ENCODE measurements at places on chromosomes 4 and X. TPM values are rescaled to one million over a fixed set of nuclear protein-coding genes. Genes with fewer than 3 reads are reported as not detected.

The OPN1MW gene
- not detected for polyA plus RNA-seq

The PDE6B gene
- 35.8 TPM for polyA plus RNA-seq

The RTL5 gene
- 0.10 TPM for polyA plus RNA-seq

The PPP1R2C gene
- not detected for polyA plus RNA-seq

The SMARCA1 gene
- 0.28 TPM for polyA plus RNA-seq

The EREG gene
- not detected for polyA plus RNA-seq

The OTC gene
- not detected for polyA plus RNA-seq

The THOC2 gene
- polyA plus RNA-seq: 39.0 TPM

The P2RY8 gene
- polyA plus RNA-seq: 119 TPM

The GRPR gene
- not detected for polyA plus RNA-seq

The SOX3 gene
- not detected for polyA plus RNA-seq

The GPR101 gene
- not detected for polyA plus RNA-seq

The SMIM10L2A gene
- polyA plus RNA-seq: 0.34 TPM

The NR3C2 gene
- polyA plus RNA-seq: 1.2 TPM

The SH3D19 gene
- 1.3 TPM for polyA plus RNA-seq

The ATP8A1 gene
- 23.0 TPM for polyA plus RNA-seq

The FGA gene
- not detected for polyA plus RNA-seq

The RELL1 gene
- 3.5 TPM for polyA plus RNA-seq

The DDIT4L gene
- polyA plus RNA-seq: not detected

The CT45A5 gene
- not detected for polyA plus RNA-seq

The TSPAN7 gene
- 0.61 TPM for polyA plus RNA-seq

The POU4F2 gene
- not detected for polyA plus RNA-seq

The MAP7D3 gene
- polyA plus RNA-seq: 0.12 TPM

The ARL9 gene
- not detected for polyA plus RNA-seq

The CXorf65 gene
- 15.2 TPM for polyA plus RNA-seq

The NPY5R gene
- polyA plus RNA-seq: not detected

The IL15 gene
- 5.3 TPM for polyA plus RNA-seq

The XK gene
- polyA plus RNA-seq: 0.11 TPM

The PHOX2B gene
- not detected for polyA plus RNA-seq

The NLRP2B gene
- polyA plus RNA-seq: not detected

The TCEAL9 gene
- 0.79 TPM for polyA plus RNA-seq

The TASL gene
- polyA plus RNA-seq: 2.6 TPM

The RBM47 gene
- polyA plus RNA-seq: 1.9 TPM

The TCEANC gene
- polyA plus RNA-seq: 5.8 TPM

The CD38 gene
- polyA plus RNA-seq: 33.4 TPM

The GABRQ gene
- not detected for polyA plus RNA-seq

The RHOXF1 gene
- not detected for polyA plus RNA-seq

The TLR10 gene
- polyA plus RNA-seq: 0.55 TPM

The GLRA2 gene
- not detected for polyA plus RNA-seq

The CEP44 gene
- 4.8 TPM for polyA plus RNA-seq

The PPEF1 gene
- not detected for polyA plus RNA-seq

The UBA6 gene
- polyA plus RNA-seq: 12.0 TPM

The CYTL1 gene
- polyA plus RNA-seq: 3.4 TPM

The CSAG3 gene
- not detected for polyA plus RNA-seq

The BEX5 gene
- 1.9 TPM for polyA plus RNA-seq

The MAGEC3 gene
- polyA plus RNA-seq: not detected

The NPY1R gene
- not detected for polyA plus RNA-seq

The PLP2 gene
- polyA plus RNA-seq: 40.5 TPM

The TKTL2 gene
- not detected for polyA plus RNA-seq

The TEX11 gene
- not detected for polyA plus RNA-seq

The ZNF182 gene
- polyA plus RNA-seq: 1.9 TPM

The HHIP gene
- not detected for polyA plus RNA-seq

The ADGRG2 gene
- not detected for polyA plus RNA-seq

The APEX2 gene
- 16.6 TPM for polyA plus RNA-seq

The AKAP4 gene
- polyA plus RNA-seq: not detected

The ADGRG4 gene
- polyA plus RNA-seq: not detected

The NPNT gene
- polyA plus RNA-seq: not detected

The SCOC gene
- 68.7 TPM for polyA plus RNA-seq

The CAMK2D gene
- polyA plus RNA-seq: 22.8 TPM
